A549 (cell line): ENCODE measurements at places on chromosomes 3 and 15. TPM values are rescaled to one million over a fixed set of nuclear protein-coding genes. Genes with fewer than 3 reads are reported as not detected.

- peak; percentile 36 for DNase-seq
Measured at GRCh38 chr3:132145833-132146232, 111.0 kb upstream of the CPNE4 start.

DNA sequence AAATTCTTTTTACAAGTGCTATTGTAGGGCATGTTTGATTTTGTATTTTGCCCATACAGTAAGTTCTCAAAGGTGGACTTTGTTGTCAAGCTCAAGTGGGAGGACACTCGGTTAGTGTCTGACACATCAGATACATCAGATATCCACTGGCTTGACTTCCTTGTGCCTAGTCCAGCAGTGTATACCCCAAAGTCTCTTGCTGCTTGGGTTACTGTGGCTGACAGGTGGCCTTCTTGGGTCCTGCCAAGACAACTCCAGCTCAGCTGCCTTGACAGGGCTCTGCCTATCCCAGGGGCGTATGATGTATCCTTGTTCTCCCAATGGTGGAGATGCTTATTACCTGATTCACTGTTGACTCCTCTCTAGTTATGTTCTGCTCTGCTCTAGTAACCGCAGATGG is 214.9 kb downstream of the CBLB start:
- no peak for DNase-seq

GRCh38 chr15:64383760-64384159 is 2.5 kb upstream of the PCLAF start:
- DNase-seq, result no peak

DNA sequence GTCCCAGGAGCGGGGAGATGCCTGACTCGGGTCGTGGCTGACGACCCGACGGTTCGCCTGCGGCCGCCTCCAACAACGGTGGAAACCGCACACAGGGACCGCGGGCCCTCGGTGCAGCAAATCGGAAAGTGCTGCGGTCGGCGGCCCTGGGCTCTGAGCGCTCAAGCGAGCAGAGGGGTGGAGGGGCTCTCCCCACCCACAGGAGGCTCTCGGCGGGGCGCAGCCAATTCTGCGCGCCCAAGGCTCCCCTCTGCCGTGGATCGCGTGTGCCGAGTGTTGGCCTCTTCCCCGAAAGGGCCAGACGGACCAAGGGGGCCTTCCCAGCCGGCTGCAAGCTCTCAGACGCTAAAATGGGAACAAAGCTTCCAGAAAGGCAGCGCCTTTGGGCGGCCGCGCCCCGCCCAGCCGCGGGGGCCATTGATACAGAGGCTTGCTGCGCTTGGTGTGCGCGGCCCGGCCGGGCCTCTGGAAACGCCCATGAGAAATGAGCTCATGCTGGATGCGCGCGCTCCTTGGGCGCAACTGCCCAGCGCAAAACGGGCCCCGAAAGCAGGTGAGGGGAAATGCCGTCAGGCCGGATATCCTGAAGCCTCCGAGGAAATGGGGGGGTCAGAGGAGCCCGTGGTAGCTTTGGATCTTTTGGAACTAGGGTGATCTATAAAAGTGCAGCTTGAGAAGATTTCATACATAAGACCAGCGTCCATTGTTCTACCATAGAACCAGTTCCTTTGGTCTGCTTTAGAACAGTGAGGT is 1.2 kb upstream of the GSK3B start:
- DNase-seq, result peak; percentile 79

The ADAMTSL3 gene
- 0.22 to 0.58 TPM (median 0.51 TPM) in 3 replicates for polyA plus RNA-seq

The HYKK gene
- polyA plus RNA-seq, result 5.5 to 6.0 TPM (median 5.7 TPM) in 3 replicates
